Kasumi-1 (cell line): ENCODE measurements at places on chromosomes 3 and 15.

DNA sequence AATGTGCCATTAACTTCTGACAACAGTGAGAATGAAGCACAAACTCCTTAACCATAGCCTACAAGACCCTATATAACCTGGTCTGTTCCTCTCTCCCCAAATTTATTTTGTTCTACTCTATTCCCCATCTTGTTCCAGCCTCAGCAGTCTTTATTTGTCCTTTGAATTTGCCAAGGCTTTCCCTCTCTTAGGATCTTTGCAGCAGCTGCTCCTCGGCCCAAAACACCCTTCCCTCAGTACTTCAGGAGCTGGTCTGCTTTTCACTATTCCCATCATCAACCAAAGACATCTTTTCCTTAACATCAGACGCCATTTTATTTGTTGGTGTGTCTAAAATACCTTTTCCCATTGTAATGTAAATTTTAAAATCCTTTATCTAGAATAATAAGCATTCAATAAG is 10.2 kb downstream of the PRICKLE2 start:
- no peak for DNase-seq

- no peak for DNase-seq
These were observed 378.9 kb downstream of the ULK4 start for GRCh38 chr3:41583014-41583413.

DNA sequence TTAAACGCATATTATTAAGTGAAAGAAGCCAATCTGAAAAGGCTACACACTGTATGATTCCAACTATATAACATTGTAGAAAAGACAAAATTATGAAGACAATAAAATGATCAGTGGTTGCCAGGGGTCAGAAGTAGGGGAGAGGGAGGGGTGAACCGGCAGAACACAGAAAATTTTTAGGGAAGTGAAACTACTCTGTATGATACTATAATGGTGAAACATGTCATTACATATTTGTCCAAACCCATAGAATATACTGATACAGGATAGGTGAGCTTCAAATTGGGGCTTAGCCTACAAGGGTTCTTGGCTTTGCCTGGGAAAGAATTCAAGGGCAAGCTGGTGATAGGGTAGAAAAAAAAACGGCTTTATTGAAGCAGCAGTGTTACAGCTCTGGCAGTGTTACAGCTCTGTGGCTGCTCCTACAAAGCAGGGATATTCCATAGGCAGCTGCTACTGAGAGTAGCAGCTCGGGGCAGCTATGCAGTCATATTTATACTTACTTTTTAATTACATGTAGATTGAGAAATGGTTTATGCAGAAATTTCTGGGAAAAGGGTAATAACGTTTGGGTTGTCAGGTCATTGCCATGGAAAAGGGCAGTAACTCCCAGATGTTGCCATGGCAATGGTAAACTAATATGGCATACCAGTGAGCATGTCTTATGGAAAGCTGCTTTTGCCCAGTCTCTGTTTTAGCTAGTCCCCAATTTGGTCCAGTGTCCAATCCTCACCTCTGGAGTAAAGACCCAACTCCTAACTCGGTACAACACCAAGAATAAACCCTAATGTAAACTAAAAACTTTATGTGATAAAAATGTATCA is 125.1 kb upstream of the SLC25A36 start:
- DNase-seq, result no peak

- no peak for DNase-seq
These were observed 214.5 kb downstream of the SLC9A9 start for GRCh38 chr3:143633816-143634215.

GRCh38 chr15:29935296-29936004 is 113.2 kb upstream of the TJP1 start:
- no peak for DNase-seq

DNA sequence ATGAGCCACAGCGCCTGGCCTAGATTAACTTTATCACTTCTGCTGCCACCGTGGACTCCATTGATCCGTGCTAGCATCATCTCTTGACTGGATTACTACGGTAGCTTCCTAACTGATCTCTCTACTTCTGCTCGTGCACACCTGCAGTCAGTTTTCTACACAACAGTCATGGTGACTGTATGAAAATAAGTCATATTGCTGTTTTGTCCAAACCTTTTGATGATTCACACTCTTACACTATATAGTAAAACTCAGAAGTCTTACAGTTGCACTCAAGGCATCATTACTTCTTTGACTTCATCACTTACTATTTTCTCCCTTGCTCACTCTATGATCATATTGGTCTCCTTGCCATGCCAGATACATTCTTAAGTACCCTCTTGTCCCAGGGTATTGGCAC is 10.1 kb downstream of the PDCD6IP start:
- DNase-seq, result no peak

GRCh38 chr3:139358841-139359562 is 15.2 kb downstream of the MRPS22 start:
- DNase-seq, result no peak

DNA sequence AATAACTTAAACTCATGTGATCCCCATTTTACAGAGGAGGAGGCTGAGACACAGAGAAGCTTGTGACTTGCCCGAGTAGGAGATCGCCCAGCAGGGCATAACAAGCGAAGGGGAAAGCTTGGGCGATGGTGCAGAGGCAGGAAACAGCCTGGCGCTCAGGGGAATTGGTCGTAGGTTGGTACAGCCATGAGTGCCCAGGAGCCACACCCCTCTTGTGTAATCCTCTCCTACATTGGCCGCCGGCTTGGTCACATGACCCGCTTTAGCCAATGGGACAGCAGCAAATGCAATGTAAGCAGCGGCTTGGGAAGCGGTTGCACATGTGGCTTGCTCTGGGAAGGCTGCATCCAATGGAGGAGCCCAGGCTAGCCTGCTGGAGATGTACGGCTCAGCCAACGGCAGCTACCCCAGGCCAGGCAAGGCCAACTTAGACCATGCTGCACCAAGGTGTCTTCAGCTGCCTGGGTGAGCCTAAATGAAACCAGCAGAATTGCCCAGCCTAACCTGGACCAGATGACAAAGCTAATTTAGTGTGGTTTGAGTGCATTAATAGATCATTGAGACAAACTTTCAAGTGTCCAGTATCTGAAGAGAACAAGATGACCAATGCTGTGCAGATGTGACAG is 50.3 kb upstream of the SLC6A6 start:
- no peak for DNase-seq

DNA sequence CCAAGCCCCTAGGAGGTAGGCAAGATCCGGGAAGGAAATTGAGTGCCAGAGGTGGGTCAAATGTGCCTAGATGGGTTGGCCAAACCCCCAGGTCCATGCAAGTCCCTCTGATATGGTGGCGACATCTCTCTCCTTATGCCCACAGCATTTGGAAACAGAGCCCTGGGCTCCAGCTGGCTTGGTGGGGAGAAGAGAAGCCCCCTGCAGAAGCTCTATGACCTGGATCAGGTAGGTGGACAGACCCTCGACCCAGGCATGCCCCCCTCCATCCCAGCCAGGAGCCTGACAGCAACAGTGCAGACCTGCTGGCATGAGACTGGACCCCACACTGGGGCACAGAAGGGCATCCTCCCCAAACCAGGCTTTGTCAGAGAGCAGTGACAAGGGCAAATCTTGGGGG is 12.2 kb downstream of the CHST13 start:
- no peak for DNase-seq

GRCh38 chr3:60192297-60193114 is 1058.7 kb downstream of the FHIT start:
- DNase-seq, result no peak

- DNase-seq, result no peak
These were observed 1028.6 kb downstream of the MCTP2 start for GRCh38 chr15:95259965-95260364.
